CD4-positive, alpha-beta memory T cell (primary cell): ENCODE measurements at places on chromosomes 12 and 14.

DNA sequence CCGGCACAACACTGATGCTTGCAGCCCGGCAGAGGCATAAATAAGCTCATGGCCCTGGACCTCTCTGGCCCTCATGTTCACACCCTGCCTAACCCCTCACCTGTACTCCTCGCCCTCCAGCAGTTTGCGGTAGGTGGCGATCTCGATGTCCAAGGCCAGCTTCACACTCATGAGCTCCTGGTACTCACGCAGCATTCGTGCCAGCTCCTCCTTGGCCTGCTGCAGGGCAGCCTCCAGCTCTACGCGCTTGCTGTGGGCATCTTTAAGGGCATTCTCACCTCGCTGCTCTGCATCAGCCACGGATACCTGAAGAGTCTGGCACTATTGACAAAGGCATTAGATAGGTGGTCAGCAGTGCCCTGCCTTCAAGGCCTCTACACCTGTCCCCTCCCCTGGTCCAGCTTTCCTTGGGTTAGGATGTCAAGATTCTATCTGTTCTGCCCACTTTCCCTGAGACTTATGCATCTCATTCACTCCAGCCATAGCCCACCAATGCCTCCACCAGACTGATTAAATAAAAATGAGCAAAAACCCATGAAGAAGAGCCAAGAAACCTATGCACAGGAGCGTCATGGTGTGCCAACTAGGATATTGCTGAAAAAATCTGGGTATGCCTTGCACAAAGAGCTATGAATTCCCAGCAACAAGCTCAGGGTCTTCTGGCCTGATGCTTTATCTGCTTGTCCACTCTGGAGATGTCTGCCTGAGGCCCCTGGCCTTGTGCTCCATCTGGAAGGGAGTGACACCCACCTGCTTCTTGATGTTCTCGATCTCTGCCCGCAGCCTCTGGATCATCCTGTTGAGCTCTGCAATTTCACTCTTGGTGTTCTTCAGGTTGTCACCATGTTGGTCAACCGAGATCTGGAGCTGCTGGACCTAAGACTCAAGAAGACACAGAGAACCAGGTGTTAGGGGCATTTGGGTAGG lies 6.1 kb downstream of the KRT4 start:
- no peak for DNase-seq

DNA sequence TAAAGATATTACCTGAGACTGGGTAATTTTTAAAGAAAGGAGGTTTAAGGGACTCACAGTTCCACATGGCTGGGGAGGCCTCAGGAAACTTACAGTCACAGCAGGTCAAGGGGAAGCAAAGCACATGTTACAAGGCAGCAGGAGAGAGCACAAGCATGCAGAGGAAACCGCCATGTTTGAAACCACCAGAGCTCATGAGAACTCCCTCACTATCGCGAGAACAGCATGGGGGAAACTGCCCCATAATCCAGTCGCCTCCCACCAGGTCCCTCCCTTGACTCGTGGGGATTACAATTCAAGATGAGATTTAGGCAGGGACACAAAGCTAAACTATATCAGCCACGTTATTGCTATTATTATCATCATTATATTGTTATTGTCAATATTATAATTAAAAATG lies 138.7 kb downstream of the RIMBP2 start:
- DNase-seq: no peak

DNA sequence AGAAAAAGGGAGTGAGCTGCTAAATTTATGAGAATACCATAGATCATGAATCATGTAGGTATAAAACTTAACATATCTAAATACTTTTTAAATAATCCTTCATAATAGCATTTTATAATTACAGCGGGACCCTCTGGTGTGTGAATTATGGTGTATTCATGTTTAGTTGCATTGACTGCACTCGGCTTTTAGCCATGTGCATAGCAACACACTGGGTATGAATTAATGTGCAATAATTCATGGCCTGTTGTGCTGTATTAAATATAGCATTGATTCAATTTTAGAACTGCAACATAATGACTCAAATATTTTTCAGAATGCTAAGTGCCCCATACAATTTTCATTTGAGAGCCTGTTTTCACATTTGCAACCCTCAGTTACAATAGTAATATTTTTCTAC lies 249.6 kb upstream of the G2E3 start:
- DNase-seq: no peak

DNA sequence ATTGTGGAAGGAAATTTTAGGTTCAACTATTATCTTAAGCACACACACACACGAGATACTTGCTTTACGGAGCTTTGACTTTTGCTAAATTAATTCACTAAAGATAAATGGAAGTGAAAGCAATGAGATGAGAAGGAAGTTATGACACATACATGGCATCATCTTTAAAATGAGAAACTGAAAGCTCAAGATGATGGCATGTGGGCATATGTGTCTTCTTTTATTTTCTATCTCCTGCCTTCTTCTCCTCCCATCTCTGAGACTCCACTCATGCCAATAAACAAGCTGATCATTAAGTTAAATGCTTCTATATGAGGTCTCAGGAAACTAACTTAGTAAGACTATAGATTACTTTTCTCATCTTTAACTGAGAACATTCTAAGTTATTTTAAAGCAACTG lies 216.7 kb downstream of the MED13L start:
- peak; percentile 12 for DNase-seq

- DNase-seq: no peak
Observed at GRCh38 chr12:5272018-5272785, 159.7 kb upstream of the NTF3 start.

- DNase-seq: no peak
Observed at GRCh38 chr12:57239587-57240065, 10.1 kb downstream of the SHMT2 start.

GRCh38 chr14:58671436-58671835 lies 33.7 kb downstream of the DACT1 start:
- no peak for DNase-seq

- DNase-seq: no peak
Observed at GRCh38 chr14:71270111-71270510, 362.9 kb downstream of the PCNX1 start.

DNA sequence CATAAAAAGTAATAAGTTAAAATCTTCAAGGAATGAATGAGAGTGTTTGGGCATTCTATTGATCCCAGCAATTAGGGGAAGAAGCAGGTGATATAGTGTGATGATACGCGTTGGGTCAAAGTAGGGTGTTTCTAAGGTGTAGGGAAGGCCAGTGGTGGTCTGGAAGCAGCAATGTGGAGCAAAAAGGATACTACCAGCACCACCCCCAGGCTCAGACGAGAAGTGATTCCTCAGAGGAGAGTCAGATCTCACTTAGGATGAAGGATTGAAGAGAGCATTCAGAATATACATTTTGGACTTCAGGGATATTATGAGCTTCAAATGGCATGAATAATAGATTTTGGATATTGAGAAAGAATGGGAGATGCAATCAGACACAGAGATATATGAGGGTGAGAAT lies 497.6 kb downstream of the RMST start:
- no peak for DNase-seq

- DNase-seq: no peak
Observed at GRCh38 chr12:2384533-2385351, 332.0 kb downstream of the CACNA1C start.

DNA sequence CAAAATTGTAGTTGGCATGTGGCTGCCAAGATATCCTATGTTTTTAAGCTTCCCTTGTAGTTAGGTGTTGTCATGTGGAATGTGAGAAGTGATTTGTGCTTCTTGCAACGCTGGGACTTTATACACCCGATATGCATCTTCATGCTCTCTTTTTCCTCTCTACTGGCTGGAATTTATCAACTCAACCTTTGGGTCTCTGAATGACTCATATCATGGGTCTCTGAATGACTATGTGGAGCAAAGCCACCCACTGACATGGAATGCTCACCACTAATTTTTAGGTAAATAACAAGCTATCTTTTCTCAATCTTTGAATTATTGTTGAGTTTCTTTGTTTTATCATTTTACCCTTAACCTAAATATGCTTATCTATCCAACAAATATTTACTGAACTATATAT lies 144.6 kb downstream of the ATP23 start:
- no peak for DNase-seq

DNA sequence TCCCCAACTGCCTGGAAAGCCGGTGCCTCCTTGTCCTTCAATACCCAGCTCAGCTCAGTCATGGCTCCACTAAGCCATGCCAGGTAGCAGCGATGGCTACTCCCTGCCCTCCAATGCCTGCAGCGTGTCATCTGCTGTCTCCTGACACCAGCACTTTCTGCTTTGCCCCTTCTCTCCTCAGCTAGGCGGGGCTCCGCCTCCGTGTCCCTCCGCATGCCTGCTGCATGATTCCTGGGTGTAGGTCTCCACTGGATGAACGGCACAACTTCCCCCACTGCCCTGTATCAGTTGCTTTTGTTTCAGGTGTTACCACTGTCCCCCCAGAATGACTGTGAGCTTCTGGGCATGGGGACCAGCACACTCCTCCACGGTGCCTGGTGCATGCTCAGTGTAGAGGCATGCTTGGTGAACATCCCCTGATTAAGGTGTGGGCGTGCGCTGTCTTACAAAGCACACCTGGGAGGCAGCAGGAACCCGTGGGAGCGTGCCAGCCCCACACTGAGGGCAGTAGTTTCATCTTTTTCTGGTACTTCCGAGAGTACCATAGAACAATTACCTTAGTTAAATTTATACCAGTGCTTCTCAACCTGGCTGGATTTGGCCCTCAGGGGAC lies 179.4 kb upstream of the PRMT8 start:
- DNase-seq: no peak

DNA sequence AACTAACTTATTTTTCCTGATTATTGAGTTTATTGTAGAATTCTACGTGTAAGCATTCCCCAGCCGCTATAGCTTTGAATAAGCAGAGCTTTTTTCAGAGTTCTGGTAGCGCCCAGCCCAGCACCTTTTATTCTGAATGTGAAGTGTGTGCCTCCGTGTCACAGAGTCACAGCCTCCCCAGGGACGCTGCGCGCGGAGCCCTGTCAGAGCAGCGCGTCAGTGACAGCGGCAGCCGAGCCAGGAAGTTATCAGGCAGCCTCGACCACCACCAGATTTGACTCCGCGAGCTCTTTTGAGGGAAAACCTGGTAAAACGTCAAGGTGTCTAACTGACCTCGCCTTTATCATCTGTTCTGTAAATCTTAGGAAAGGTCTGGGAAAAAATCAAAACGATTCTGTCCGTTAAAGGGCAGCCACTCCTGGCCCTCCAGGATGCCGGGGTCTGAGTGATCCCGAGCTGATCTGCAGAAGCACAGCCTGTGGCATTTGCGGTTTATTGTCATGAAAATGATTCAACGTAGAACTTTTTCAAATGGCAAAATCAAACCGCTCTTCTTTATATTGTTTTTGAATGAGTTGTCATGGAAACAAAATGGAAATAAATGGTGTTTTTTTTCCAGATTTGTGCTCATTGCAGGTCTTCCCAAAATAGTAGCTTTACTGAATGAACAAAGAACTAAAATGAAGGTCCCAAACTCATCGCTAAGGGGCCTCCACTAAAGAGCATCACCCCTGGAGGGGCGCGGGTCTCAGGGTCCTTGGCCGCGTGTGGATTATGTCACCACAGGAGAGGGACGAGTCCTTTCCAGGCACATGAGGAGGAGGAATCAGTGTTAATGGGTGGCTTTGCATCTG lies 43.1 kb upstream of the MMP17 start:
- DNase-seq: no peak

GRCh38 chr12:42140901-42141300 lies 3.8 kb downstream of the GXYLT1 start:
- no peak for DNase-seq

GRCh38 chr12:11133162-11133561 lies 1.3 kb downstream of the TAS2R30 start:
- no peak for DNase-seq

DNA sequence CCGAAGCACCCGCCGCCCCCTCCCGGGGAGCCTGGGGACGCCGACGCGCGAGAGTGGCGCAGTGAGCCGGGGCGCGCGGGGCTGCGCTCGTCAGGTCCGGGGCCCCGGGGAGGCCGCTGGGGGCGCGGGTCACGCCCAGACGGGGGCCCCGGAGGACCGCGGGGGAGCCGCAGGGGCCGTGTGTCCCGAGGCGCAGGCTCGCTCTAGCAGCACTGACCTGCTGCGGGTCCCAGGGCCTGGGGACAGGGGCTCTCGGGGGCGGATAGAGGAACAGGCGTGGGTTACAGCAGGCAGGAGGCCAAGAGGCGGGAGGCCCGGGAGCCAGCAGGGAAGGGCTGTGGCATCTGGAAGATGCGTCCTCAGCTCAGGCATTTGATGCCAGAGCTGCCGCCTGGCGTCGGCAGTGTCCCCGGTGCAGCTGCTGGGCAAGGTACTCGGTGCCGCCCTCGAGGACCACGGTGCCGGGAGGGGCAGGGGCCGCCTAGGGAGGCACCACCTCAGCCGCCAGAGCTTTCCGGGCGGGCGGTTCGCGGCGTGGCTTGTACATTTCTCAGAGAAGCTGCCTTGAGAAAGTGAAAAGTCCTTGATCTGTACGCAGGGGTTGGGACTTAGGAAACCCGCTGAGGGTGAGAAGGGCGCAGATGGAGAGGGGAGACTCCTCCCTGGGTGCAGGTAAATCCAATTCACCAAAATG lies 1.2 kb downstream of the WNT5B start:
- peak; percentile 19 for DNase-seq

GRCh38 chr14:96861568-96862310 lies 64.6 kb downstream of the VRK1 start:
- DNase-seq: no peak

- no peak for DNase-seq
Observed at GRCh38 chr12:56716458-56716857, 8.6 kb downstream of the NACA start.

DNA sequence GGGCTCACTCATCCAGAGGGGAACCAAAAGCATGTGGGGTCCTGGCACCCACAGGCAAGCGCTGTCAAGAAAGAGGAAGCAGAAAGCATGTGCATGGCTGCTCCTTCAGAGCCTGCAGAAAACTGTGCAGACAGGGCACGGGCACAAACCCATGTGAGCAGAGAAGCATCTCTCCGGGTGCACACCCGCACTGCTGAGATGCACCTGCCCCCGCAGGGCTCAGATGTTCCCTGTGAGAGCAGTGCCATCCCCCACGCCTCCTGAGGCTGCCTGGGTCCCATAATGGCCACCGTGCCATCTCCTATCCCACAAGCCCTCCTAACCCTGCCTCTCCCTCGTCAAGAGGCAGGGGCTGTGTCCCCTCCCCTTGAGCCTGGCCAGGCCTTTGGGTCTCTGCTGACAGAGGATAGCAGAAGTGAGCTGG lies 32.3 kb upstream of the INF2 start:
- DNase-seq: no peak

GRCh38 chr14:99554184-99554583 lies 49.8 kb downstream of the CCDC85C start:
- no peak for DNase-seq

- no peak for DNase-seq
Observed at GRCh38 chr12:68559984-68560850, 50.5 kb upstream of the RAP1B start.

GRCh38 chr12:68175557-68176061 lies 16.1 kb upstream of the IFNG start:
- DNase-seq: peak; percentile 90

DNA sequence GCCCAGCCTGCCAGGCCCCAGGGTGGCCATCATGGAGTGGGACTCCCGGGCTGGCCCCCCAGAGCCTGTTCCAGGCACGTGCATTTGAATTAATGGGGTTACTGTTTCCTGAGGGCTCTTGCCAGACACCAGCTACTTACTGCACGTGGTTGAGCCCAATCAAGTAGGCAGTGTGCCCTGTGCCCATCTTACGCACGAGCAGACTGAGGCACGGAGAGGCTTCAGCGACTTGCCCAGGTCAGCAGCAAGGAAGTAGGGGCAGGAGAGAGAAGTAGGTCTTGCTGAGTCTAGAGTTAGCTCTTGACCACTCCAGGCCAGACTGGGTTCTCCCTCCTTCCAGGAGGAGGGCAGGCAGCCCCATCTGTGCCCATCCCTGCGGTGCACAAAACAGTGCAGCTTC lies 67.7 kb downstream of the DIO3 start:
- DNase-seq: no peak
